NCI-H1417 (cell line): ENCODE measurements at places on chromosomes 7 and 10.

GRCh38 chr7:4527988-4528636 lies 154.0 kb upstream of the FOXK1 start:
- no peak for DNase-seq

GRCh38 chr10:35876248-35876647 lies 234.2 kb upstream of the FZD8 start:
- DNase-seq = no peak

- peak; percentile 2 for DNase-seq
Measured at GRCh38 chr10:19833170-19833824, 17.1 kb downstream of the PLXDC2 start.

- no peak for DNase-seq
Measured at GRCh38 chr10:133361773-133362441, 4.1 kb upstream of the FUOM start.

GRCh38 chr7:152931633-152932032 lies 172.1 kb downstream of the ACTR3B start:
- DNase-seq = peak; percentile 80

GRCh38 chr7:128005117-128005516 lies 26.1 kb downstream of the LRRC4 start:
- DNase-seq = peak; percentile 84

GRCh38 chr10:55746002-55746401 lies 615.1 kb downstream of the ZWINT start:
- DNase-seq = no peak

DNA sequence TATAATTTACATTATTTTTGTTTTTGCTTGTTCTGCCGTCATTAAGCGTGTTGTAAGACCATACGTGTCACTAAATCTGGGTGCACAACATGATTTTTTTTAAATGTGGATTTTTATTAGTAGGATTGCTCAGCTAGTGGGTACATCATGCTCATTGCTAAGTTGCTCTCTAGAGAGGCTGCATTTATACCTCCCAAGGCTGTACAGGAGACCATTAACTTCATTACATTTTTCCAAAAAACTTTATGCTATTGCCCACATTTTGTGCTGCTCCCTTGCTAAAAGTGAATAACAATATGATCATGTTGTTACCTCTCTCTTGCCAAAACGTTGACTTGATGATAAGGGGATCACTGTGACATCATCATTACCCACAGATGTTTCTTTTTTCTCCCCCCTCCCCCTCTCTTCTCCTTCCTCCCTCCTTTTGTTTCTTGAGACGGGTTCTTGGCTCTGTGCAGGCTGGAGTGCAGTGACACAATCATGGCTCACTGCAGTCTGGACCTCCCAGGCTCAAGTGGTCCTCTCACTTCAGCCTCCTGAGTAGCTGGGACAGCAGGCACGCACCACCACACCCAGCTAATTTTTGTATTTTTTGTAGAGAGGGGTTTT lies 65.1 kb downstream of the BMPR1A start:
- DNase-seq = no peak

DNA sequence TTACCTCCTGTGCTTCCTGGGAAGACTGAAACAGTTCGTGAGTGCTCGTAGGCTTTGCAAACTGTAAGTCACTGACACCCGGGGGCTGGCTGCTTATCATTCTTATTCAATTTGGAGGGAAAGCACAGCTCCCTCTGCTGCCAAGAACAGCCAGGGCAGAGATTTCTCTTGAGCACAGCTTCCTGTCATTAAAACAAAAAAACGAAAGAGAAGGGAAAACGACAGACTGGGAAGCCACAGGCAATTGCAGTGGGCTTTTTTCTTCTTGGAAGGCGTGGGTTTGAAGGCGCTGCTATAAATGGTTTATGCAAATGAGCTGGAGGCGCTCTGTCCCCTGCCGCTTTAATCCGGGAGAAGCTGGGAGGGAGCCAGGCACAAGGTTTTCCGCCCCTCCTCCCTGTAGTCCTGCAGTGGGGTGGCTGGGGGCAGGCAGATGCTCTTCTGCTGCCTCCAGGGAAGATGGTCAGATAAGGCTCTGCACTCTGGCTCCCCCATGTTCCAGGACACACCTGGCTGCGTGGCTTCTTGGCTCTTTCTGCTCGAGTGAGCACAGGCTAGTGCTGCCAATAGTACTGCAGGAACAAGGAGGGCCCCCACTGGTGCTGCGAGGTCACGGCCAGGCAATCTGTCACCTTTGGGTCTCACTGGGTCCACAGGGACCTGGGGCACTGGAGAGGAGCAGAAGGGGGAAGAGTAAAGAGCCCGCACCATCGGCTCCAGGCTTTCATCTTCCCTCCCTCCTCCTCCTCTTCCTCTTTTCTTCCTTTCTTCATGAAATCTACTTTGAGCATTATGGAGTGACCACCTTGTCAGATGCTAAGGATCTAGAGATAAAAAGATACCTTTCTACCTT lies 49.5 kb downstream of the NEURL1 start:
- DNase-seq = peak; percentile 74

DNA sequence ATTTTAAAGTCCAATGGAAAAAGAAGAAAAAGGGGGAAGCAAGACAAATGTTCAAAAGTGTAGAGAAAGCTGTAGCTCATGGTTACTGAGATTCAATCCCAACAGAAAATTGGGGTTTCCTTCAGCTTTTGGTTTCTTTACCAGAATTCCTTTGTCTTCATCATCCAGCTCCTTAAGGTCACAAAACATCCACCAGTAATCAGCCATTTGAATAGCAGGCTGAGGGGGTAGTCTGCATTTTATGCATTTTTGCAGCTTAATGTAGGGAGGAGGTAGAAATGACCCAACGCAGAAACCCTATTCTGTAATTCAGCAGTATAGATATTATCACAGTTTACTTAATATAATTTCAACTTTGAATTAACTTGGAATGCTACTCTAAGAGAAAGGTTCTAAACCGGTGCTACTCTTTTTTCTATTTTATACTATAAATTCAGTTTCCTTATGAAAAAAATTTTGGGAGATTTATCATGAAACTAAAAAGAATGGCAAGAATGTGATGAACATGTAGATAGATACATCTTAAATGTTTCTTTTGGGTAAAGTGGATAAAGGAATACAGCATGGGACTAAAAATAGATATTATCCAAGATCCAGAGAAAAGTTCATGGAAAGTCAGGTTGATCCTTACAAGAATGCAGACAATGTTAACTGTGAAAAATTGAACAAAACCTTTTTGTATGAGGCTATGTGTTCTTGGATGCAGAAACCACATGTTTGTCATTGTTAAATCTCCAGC lies 596.9 kb downstream of the PHTF2 start:
- DNase-seq = no peak

GRCh38 chr10:98217801-98218200 lies 50.2 kb downstream of the LOXL4 start:
- no peak for DNase-seq
